ENCODE measurements at places on chromosomes 6 and 20.

GRCh38 chr20:51484141-51484815 lies 58.2 kb downstream of the NFATC2 start:
- no peak for DNase-seq

GRCh38 chr6:85458184-85458583 lies 8.3 kb downstream of the NT5E start:
- no peak for DNase-seq

DNA sequence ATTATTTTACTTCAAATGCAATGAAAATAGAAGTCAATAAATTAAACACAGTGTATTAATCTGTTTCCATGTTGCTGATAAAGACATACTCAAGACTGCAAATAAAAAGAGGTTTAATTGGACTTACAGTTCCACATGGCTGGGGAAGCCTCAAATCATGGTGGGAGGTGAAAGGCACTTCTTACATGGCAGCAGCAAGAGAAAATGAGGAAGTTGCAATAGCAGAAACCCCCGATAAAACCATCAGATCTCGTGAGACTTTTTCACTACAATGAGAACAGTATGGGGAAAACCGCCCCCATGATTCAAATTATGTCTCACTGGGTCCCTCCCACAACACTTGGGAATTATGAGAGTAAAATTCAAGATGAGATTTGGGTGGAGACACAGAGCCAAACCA lies 82.2 kb downstream of the GPR63 start:
- DNase-seq = no peak

DNA sequence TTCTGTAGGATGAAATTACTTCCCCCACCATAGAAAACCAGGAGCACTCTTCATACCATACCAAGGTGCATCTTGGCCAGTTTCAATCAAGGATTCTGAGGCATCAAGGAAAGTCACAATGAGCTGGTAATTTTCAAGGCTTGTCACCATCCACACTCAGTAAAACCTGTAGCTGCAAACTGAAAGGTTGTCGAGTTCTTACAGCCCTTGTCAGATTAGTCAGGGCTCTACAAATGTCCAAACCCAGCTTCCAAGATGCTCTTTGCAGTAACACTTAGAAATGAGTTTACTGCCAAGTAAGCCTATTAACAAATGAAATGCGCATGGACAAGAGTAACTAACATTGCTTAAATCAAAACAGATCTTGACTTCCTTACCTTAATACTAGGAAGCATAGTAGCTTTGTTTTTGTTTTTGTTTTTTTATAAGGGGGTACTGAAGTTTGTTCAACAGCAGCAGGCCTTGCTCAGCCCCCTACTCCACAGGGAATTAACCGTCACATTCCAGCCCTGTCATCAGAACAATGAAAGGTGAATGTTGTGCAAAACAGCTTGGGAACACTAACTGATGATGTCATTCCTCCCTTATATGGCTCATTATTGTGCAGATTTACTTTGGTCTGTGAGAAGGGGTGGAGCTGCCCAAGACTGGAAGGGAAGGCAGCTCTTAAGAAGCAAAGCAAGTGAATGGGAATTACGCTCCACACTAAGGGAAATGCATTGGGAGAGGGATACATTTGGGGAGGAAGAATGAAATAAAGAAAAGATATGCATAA lies 49.9 kb upstream of the TMEM30A start:
- no peak for DNase-seq

DNA sequence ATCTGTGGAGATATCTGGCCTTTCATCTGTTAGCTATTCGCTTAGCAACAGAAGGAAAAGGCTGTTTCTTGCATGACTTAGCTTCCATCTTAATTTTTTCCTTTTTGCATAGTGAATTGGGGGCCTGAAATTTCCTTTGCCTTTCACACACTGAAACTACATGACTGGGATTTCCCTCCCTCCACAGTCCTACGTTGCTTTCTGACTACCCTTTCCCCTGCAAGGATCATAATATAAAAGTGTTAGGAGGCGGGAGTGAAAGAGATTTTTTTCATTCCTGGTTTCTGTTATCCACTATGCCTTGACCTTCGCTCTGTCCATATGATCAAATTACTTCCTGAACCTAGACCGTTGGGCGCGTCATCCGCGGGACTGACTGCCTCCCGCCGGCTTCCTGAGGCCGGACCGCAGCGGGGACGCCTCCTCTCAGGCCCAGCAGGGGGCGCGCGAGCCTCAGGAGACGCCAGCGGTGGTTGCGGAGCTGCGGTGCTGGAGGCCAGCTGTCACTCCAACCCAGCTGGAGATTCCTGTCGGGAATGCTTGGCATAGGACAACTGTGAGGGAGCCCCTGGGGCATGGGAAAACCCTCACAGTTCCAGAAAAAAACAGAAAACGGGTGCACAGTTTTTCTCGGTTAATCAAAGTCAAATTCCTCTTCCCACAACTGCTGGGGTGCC lies 55.6 kb downstream of the MEP1A start:
- no peak for DNase-seq

DNA sequence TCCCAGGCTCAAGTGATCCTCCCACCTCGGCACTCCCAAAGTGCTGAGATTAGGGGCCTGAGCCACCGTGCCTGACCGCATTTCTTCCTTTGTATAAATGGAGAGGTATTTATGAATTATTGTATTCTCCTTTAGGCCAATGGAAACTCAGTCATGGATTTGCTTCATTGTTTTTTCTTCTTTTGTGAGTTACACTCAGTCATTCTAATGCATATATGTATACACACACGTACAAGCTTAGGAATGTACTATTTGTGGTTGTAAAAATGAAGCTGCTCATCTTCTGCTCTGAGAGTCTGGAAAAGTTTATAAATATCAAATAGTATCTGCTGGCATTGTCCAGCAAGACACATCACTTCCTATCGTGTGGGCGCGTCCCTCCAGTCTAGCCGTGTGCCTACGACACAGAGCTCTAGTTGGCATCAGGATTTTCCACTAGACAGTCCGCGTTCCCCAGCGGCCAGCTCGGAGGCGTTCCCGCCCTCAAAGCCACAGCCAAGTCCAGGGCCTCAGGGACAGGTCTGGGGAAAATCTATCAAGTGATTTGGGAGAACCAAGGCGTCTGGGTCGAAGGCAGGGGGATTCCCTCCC lies 215.2 kb downstream of the NFATC2 start:
- DNase-seq = no peak

- DNase-seq = no peak
These were observed 26.2 kb downstream of the ZKSCAN8 start for GRCh38 chr6:28167926-28168325.

DNA sequence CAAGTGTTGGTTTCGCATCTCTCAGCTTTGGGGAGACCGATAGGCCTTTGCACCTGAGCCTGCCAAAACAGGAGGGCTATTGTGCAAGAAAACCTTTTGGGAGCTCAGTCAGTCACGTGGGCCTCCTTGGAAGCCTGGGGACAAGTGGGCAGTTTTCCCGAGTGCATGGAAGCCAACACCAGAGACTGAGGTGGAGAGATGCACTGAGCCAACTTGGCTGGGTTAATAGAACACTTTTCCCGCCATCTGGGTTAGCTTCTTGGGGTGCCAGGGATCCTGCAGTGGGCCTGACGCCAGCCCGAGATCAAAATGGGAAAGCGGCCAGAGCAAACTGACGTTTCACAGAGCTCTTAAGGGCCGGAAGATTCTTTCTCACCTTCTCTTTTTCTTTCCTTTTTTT lies 2.8 kb upstream of the OOEP start:
- no peak for DNase-seq

GRCh38 chr20:43751167-43752050 lies 24.6 kb upstream of the GTSF1L start:
- no peak for DNase-seq

Measured in stimulated activated CD4-positive, alpha-beta T cell treated with anti-CD3 and anti-CD28 coated beads, TNF-alpha, amount 100 ng/mL, for 1 hour (primary cell).